NCI-H1105 treated with DMSO at 0.1 percent for 48 hours (cell line): ENCODE measurements at places on chromosomes 6 and 20.
A peak's percentile ranks its signal among the peaks of the same experiment; 100 is the strongest.

- DNase-seq: no peak
Measured at GRCh38 chr6:158142789-158143188, 25.3 kb downstream of the SERAC1 start.

GRCh38 chr6:54320871-54321270 lies 12.6 kb downstream of the TINAG start:
- peak; percentile 56 for DNase-seq

GRCh38 chr6:144878577-144878976 lies 593.4 kb downstream of the UTRN start:
- peak; percentile 92 for DNase-seq

DNA sequence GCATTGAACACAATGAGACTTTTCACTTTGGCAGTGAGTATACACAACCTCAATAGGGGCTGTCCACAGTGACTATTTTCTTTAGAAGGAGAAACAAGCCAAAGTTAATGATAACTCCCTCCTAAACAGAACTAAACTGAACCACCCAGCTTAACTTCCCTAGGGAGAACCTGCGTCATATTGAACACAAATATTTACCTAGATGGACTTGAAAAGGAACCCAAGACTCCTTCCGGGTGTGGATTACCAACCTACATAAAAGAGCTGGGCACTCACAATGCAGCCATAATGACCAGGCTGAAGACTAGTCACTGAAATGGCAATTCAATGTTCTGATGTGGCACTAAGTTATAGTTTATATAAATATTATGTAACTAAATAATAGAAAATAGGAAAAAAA lies 160.6 kb downstream of the IBTK start:
- DNase-seq: no peak

- peak; percentile 25 for DNase-seq
Measured at GRCh38 chr6:168165373-168165772, 86.4 kb upstream of the FRMD1 start.

DNA sequence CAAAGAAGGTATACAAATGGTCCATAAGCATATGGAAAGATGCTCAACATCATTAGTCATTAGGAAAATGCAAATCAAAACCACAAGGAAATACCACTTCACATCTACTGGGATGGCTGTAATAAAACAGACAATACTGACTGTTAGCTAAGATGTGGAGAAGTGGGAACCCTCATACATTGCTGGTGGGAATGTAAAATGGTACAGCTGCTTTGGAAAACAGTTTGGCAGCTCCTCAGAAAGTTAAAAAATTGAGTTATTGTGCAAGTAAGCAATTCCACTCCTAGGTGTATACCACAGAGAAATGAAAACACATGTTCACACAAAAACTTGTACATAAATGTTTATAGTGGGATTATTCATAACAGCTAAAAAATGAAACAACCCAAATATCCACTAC lies 173.0 kb upstream of the JAG1 start:
- no peak for DNase-seq

DNA sequence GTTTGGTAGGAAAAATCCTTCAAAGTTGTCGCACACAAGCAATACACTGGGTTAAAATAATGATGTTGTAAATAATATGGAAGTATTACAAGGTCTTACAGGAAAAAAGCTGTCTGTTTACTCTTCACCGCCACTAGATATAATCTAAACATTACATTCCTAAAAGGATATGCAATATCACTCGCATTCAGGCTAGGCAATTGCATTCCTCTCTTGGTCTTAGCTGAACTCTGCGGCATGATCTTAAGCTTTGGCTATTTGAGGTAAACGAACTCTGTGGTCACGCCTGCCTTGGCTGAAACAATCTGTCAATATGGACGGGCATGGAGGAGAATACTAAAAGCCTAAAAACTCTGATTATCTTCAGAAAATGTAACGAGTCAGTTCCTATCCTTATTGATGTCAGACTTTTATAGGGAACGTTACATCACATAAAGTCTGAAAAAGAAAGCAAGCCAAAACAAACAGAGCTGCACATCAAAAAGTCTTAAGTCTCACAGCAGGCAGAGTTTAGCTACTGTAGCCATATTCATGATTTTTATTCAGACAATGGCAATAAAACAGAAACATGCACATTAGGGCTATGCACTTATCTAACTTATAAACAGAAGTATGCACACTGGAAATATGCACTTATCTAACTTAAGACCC lies 30.8 kb upstream of the FILIP1 start:
- no peak for DNase-seq

DNA sequence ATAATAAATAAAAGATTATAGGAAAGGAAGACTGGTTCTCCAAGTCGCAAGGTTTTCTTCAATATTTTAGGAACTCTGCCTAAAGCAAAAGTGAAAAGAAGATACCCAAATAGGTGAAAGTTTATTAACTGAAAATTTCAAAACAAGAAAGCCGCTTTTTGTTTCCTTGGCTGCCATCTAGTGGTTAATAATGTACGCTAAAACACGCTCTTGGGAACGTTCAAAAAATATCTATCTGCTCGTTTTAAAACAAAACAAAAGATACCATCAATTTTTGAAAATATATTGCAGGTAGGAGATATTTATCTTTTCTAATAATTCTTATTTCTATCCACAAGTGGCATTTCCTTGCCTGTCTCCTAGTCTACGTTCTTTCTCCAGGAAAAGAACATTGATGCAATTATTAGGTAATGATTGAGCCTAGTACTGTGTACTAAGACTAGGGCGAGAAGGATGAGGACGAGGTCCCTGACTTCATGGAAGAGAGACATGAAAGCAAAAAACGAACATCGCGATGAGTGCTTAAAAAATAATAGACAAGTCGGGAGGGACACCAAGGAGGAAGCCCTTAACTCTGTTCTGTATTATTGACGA lies 97.2 kb downstream of the SPTLC3 start:
- DNase-seq: peak; percentile 48

- peak; percentile 69 for DNase-seq
Measured at GRCh38 chr6:159720708-159721107, 6.6 kb upstream of the WTAP start.

- no peak for DNase-seq
Measured at GRCh38 chr6:54415517-54415916, 107.3 kb downstream of the TINAG start.

- DNase-seq: no peak
Measured at GRCh38 chr6:105274678-105275077, 94.9 kb upstream of the POPDC3 start.

DNA sequence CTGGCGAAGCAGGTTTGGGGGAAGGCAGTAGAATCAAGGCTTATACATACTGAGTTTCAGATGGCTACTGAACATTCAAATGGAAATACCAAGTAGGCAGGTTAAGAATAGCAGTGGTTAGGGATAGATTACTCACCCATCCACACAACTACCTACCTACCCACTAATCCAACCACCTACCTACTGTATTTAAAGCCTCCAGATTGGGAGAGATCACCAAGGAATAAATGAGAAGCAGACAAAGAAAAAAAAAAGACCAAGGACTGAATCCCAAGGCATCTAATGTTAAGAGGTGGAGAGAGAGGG lies 68.3 kb upstream of the SMIM29 start:
- no peak for DNase-seq

GRCh38 chr20:24043294-24043693 lies 54.7 kb upstream of the GGTLC1 start:
- DNase-seq: no peak

GRCh38 chr6:43698584-43699349 lies 11.2 kb upstream of the MRPS18A start:
- no peak for DNase-seq

- DNase-seq: no peak
Measured at GRCh38 chr20:22768266-22769178, 184.2 kb upstream of the FOXA2 start.

DNA sequence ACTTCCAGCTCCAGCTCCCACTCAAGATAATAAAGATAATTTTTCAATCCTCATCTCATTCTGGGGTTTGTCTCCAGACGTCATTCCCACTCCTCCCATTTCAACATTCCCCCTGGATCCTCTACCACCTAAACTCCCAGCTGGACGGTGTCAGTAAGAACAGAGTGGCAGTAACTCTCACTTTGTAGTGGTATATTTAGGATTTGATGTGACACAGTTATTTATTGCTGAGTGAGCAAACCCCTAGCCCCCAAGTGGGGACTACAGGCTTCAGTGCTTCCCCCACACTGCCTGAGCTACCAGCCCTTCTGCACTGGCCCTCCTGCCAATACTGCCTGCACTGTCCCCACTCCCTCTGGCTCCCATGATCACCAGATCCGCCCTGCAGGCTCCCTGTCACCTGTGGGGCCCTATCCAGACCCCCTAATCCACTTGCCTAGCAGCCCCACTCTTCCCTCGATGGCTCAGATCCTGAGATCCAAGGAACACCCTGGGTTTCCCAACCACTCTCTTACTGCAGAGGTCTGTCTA lies 2.4 kb downstream of the C6orf47 start:
- no peak for DNase-seq

- no peak for DNase-seq
Measured at GRCh38 chr6:7189101-7189758, 81.5 kb downstream of the RREB1 start.

DNA sequence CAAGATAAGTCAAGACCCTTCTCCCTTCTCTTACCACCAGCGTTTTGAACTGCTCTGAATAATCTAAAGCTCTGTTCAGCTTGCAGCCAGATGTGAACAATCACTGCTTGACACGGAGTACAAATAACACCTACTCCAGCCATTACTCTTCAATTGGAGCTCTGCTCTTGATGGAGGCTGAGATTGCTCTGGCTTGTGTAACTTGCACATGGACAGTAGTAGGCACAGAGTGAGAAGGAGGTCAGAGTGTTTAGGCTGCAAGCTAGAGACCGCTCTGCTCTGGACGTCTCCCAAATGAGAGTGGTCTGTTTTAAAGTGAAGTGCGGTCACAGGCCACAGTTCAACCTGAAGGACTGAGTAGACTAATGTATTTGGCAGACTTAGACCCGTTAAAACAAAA lies 158.3 kb downstream of the HDGFL1 start:
- DNase-seq: no peak

DNA sequence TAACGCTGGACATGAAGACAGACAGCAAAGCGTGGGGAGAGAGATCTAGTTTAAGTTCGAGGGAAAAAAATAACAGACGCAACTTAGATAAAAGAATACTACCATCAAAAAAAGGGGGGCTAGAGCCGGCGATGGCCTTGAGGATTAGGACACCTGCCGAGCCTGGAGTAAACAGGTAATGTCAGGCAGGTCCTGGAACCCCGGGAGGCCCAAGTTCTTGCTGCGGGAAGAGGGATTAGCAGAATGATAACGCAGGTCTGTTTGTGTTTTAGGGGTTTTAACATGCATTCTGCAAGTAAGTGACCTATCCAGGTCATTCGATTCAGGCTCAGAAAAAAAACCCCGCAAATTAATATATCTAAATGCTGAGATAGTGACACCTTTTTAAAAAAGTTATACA lies 754 bp upstream of the TMEM170B start:
- DNase-seq: peak; percentile 49

DNA sequence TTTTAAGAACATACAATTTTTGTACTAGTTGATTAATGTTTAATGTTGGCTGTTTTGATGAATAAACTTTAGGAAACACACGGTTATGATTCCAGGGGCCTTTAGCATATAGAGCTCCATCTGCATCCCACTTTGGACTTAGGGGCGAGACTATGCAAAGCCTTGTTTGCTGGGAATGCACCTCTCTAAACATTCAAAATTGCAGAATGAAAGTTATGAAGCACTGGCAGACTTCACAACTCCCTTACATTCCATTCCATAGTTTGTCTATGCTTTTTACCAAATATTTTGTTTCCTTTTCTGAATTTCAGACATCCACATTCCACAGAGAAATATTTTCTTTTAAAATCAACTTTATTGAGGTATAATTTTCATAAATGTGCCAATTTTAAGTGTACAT lies 10.3 kb upstream of the TCP11 start:
- no peak for DNase-seq

- DNase-seq: no peak
Measured at GRCh38 chr20:25269833-25270170, 21.9 kb downstream of the PYGB start.

GRCh38 chr6:54112151-54112650 lies 958 bp downstream of the MLIP start:
- DNase-seq: no peak

- no peak for DNase-seq
Measured at GRCh38 chr6:54291738-54292137, 16.5 kb upstream of the TINAG start.

DNA sequence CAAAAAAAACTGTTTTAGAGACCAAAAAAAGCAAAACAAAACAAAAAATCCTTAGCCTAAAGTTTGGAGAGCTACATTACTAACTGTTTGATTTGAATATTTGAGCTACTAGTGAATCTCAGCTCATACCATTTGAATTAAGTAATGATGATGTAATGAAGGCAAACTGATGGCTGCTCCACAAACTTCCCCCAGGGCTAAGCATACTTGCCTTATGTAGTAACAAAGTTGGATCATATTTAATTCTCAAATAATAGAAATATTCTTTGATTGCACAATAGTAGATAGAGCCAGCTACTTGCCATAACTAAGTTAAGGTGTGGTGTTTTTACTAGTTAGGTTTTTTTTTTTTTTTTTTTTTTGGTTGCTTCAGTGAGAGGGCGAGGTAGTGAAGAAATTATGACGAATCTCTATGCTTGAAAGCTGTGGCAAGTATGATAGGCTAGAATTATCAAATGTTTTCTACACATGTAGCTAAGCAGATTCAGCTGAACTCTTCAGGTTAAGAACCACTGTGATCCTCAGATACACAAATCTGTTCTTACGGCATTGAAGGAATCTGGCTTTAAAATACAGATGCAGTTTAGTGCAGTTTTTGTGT lies 2.9 kb downstream of the RAB32 start:
- no peak for DNase-seq

GRCh38 chr20:23061734-23062561 lies 12.5 kb upstream of the THBD start:
- DNase-seq: peak; percentile 64

DNA sequence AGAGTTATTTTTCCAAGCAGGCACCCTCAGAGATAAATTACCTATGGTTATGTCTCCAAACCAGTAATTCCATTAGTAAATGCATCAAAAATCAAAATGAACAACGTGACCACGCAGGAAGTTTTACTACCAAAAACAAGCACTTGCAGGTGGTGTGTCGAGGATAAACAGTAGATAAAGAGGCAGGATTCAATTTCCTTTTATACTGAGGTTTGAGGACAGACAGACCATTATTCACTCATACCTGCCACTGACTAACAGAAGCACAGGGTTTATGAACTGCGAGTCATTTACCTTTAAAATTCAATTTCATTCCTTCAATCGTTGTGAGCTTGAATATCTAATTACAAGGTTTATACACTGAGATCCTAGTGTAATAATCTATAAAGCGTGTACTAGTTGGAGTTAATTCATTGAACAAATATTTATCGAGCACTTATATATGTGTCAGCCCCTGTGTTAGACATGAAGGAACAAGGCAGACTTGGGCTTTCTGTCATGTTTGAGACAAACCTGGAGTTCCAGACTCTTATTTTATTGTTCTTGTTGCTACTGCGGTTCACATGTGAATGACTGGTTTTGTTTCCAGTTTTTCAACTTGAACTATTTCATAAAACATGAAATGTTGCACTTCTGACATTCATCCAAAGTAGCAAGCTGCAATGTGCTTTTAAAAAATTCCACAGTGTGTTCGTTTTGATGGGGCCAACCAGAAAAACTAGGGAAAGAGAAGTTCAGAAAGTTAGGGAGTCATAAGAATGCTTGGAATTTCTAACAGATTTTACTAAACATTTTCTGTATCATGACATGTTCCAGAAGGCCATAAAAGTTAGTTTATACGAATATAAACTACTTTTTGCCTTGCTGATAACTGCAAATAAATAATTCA lies 205.6 kb downstream of the UST start:
- DNase-seq: no peak
